ENCODE measurements at places on chromosomes 11 and 22. TPM values are rescaled to one million over a fixed set of nuclear protein-coding genes. Genes with fewer than 3 reads are reported as not detected.

DNA sequence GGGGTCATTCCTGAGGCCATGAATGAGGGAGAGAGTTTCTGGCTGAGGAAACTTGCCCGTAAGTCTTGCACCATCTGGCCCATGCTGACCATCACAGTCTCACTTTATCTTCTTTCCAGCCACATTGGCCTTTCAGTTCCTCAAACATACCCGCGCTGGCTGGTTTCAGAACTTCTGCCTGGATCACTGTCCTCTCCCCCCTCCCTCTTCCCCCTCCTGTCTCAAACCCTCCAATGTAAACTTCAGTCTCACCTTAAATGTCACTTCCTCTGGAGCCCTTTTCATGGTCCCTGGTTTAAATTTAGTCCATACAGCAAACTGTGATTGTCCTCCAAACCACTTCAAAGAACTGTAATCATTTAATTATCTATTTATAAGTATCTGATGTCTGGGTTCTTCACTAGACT, 3.7 kb upstream of the TMEM109 start:
- no peak for DNase-seq

- no peak for DNase-seq
These were observed 24.9 kb upstream of the EMSY start for GRCh38 chr11:76419896-76420295.

DNA sequence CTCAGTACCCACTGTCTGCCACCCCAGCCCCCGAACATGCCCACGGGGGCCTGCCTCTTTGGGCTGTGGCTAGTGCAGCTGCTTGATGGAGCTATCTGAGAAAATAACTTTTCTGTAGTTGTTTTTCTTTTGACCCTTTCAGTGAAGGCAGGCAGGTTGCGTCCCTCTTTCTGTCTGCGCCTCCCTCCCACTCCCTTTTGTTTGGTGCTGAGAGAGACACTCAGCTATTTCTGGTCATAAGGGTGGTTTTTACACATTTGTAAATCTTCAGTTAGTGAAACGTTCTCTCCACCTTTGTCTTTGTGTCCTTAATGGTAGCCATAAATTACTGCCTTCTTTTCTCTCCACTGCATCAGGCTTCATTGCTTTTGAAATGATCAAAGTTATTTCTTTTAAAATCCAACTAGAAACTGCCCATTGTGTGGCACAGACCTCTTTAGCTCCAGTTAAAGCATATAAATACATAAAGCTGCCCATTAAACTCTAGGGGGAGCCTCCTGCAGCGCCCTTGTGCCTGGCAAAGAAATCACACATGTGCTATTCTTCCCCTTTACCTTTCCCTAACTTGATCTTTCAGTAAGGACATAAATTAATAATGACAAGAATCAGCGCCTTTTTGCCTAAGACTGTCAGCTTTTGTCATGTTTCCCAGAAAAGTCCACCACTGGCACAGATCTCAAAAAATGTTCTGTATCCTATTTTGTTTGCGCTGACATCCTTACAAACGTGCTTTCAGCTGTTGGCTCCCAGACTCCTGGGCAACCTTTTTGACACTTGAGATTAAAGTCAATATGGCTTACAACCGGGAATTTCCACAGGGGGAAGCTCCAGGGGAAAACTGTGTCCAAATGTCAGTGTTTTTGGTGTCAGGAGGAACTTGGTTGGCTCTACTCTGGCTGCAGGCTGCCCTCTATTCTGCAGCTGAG, 1.7 kb upstream of the SCUBE2 start:
- no peak for DNase-seq

DNA sequence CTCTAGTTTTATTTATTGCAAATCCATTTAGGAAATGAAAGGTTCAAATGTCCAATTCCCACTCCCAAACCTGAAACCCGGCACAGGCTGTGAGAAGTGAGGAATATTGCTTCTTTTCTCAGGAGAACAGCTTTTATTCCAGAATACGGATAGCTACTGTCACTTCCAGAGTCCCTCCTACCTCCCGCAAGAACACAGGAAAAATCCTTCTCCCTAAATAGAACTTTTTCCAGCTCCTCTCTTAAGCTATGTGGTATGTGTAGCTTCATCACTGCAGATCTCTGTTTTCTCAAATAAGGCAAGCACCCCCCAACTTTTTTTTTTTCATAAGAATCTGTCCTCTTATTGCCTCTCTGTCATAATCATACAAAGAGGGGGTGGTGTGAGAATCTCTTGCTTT, 126.8 kb downstream of the LARGE1 start:
- DNase-seq: no peak

The TRIM44 gene
- 100 TPM for total RNA-seq

DNA sequence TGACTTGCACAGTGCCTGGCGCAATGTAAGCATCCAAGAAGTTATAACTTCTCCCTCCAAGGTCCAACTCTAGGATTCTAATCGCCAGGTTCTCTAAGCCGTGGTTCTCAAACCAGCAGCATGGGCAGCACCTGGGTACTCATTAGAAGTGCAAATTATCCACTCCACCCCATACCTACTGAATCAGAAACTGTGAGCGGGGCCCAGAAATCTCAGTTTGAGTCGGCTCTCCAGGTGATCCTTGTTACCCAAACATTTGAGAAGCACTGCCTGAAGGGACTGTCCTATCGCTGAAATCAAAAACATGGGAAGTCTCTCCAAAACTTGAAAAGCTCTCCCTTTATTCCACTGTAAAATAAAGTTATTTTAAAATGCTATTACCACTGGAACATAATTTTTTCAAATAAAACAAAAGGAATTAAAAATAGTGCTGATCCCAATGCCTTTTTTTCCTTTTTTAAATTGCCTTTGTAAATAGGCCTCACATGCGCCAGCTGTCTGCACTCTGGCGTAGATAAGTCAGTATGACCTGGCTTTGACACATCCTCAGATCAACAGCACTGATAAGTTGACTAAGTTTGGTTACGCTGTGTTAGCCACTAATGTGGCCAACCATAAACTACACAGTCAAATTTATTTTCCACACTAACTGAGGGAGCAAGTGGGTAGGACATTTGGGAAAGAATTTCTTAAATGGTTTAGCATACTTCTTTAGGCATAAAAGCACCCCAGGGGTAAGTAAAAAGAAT, 8.4 kb upstream of the CTR9 start:
- peak; percentile 6 for DNase-seq

DNA sequence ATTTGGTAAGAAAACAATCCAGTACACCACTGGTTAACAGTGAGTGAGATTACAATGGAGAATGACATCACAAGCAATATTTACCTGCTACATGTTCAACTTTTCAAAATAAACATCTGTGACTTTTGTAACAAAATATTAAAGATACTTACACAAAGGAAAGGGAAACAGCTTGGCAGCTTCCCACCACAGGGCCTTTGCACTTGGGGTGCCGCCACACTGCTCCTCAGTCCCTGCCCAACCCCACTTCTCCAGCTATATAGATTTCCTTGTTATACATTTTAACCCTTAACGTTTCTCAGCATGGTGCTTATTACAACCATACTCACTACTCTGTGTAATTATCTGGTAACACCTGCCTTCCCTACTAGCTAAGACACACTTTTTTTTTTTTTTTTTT, 10.9 kb downstream of the KMT5B start:
- no peak for DNase-seq

- peak; percentile 84 for DNase-seq
These were observed at the start of gene DUSP18 for GRCh38 chr22:30667494-30668385. TSS of gene DUSP18 (minus strand) at chr22:30667875. CDS start at chr22:30664003, 3,872 bp downstream.

GRCh38 chr11:32229576-32230240, 138.8 kb downstream of the RCN1 start:
- DNase-seq: no peak

DNA sequence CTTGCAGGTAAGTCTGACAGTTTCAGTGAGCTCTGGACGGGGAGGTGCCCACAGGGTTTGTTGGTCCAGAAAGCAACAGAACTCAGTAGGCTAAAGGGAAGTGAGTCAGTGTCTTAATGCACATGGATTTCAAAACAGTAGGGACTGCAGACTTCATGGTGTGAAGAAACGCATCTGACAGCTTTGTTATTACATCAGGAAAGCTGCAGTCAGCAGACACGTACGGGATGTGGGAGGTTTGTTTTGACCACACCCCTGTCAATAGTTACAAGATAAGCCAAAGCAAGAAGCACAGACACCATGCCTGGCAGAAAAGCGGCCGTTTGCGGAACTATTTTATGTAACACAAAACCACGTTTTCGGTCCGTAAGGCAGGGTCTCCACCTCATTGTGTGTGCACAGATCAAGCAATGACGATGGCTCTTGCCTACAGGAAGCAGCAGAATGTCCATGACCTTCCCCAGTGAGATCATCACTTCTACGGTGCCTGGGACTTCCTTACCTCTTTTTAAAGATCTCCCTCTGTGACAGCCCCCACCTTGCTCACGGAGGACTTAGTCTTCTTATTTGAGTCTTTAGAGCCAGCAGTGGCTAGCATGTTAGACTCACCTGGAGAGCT, 58.2 kb upstream of the FTH1 start:
- DNase-seq: peak; percentile 100

- DNase-seq: no peak
These were observed 9.4 kb upstream of the PLA2G6 start for GRCh38 chr22:38191055-38191454.

DNA sequence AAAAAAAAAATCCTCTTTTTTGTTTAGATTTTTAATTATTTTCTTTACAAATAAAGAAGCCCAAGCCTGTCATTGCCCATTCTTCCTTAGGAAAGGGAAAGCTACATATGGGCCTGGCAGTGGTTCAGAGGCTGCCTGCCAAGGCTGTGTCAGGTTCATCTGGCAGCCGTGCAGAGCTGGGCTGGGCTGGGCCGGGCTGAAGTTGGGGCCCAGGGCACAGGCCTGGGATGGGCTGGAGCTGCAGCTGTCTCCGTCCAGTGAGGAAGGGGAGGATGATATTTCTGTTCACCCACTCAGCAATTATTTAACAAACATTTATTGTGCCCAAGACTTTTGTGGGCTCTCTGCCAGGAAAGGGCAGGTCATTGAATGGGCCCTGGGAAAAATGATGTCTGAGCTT, 4.6 kb downstream of the PRR5L start:
- DNase-seq: no peak

The OR52N4 gene
- total RNA-seq: not detected

All from PC-9 (cell line).